ENCODE measurements at places on chromosomes 6 and 20.

DNA sequence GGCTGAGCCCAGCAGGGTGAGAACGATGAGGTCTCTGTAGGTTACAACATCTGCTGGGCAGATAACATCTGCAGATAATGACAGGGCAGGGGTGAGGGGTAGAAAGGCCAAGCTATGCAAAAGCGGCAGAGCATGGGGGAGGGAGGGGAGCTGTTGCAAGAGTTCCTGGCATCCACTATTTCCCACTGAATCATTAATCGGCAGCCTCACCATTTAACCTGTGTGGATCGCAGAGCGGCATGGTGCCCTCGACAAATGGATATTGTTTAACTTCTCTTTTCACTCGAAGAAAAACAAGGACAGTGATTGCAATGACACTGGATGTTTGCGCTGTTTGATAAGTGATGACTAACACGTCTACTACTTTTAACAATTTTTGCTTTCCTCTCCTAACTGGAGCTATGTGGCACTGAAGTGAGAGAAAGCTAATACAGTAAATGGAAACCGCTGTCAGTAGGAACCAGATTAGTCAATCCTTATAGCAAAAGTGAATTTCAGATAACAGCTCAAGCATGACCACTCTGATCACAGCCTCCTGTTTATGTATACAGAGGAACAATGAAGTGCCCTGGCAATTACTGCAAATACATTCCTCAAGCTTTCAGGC is 381.5 kb downstream of the TFAP2A start:
- DNase-seq: no peak

- no peak for DNase-seq
Observed at GRCh38 chr6:5462856-5463255, 201.5 kb downstream of the FARS2 start.

GRCh38 chr6:116136933-116137340 is 11.0 kb upstream of the COL10A1 start:
- no peak for DNase-seq

- DNase-seq: peak; percentile 68
Observed at GRCh38 chr6:33886673-33887144, 82.9 kb upstream of the MLN start.

- DNase-seq: no peak
Observed at GRCh38 chr20:61046721-61047351, 205.2 kb upstream of the CDH4 start.

GRCh38 chr6:42041481-42042053 is 8.8 kb upstream of the TAF8 start:
- DNase-seq: no peak

DNA sequence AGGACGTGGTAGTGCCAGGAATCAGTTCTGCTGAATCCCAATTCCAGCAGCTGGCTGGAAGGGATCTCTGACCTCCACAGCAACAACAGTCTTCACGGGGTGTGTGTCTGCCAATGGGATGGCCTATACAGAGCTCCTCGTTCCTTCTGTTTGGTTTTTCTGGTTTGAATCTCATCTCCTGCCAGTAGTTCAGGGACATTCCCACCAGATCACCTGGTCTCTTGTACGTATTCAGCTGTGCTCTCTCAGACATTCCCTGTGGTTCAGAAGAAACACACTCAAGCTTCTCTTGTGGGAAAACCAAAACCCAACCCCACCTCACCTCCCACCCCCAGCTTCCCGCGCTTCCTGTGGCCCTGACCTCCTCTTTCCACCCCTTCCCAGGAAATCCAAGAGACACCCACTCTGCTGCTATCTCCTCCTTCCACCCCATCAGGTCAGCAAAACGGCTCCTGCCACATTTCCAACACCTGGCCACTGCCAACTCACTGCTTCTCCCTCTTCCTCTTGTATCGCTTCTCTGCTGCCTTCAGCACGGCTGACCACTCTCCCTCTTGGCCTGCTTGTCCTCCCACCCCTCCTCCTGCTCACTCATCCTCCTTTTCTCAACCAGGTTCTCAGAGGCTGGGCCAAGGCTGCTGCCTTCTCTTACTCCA is 63.3 kb upstream of the PTGIS start:
- DNase-seq: no peak

DNA sequence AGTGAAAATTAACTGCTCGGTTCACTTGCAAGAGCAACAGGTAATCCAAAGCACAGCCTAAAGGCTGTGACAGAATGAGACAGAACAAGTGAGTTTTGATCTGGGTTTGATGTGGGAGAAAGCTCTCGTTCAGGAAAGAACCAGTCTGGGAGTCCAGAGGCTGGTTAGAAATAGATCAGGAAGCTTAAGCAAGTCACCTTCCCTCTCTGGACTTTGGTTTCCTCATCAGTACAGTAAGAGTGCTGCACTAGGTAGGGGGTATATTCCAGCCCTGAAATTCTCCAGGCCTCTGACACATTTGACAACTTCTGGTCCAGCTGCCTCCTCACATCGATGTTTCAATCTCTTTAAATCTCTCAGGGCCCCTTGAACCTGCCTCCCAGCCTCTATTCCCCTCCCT is 33.7 kb upstream of the MDGA1 start:
- DNase-seq: no peak

- DNase-seq: no peak
Observed at GRCh38 chr6:1348675-1349074, 36.8 kb downstream of the FOXQ1 start.

DNA sequence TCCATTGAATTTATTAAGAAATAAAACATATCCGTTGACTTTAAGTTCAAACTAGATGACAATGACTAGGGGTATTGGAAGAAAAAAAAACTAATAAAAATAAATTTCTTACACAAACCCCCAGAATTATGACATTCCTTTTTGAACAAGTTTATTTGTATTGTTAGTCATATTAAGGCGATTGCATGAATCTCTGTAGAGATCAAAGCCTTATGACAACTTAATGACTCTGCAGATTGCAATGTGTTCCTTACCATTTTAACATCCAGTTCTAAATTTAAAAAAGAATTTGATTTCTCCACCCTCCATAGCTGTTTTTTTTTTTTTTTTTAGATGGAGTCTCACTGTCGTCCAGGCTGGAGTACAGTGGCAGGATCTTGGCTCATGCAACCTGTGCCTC is 189.8 kb upstream of the CEP162 start:
- no peak for DNase-seq

- no peak for DNase-seq
Observed at GRCh38 chr6:15519681-15520080, 143.1 kb downstream of the DTNBP1 start.

GRCh38 chr6:38459291-38459690 is 180.4 kb downstream of the BTBD9 start:
- DNase-seq: no peak

GRCh38 chr6:117352466-117353081 is 73.2 kb downstream of the ROS1 start:
- DNase-seq: no peak

DNA sequence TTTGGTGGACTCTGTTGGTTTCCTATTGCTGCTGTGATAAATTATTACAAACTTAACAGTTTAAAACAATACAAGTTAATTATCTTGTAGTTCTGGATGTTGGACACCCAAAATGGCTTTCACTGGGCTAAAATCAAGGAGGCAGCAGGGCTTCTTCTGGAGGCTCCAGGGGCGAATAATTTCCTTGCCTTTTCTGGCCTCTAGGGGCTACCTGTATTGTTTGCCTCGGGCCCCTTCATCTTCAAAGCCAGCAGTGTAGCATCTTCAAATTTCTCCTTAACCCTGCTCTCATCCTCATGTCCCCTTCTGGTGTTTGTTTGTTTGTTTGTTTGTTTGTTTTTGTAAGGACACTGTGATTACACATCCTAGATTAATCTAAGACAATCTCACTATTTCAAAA is 60.5 kb upstream of the ANKEF1 start:
- no peak for DNase-seq

GRCh38 chr6:137973201-137973600 is 106.1 kb downstream of the TNFAIP3 start:
- DNase-seq: no peak
